ENCODE measurements at places on chromosomes 12 and 14.

DNA sequence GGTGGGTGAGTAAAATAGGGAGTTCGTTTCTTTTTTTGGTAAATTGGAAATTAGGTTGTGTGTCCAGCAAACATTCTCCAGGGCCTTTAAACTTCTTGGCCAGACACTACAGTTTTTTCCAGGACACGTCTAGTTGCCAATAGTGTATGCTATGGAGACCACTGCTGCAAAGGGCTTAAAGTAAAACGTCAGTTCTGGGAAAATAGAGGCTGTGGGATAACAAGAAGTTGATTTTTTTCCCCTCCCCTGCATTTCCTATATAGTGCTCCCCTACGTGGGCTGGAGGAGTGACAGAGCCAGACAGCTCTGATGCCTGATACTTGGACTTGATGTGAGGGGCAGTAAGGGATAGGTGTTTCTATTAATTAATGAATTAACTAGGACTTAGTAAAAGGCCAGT, 2.4 kb downstream of the ACVR1B start:
- DNase-seq, result peak; percentile 54

GRCh38 chr14:67071506-67071905, 117.7 kb upstream of the GARIN2 start:
- DNase-seq, result no peak

DNA sequence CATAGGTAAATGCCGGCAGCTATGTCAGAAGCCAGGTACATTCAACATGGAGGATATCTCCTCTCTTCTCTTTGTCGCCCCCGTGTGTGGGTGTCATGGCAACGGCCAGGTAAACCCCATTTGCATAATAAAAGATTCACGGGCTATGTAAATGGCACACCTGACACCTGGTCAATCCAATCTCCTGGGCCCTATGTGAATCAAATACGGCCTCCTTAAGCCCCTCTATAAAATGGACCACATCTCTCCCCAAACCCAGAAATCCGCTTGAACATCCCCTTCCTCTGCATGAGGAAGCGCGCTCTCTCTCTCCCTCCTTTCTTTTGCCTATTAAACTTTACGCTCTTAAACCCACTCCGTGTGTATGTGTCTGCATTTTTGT, 363.7 kb downstream of the SOX5 start:
- no peak for DNase-seq

DNA sequence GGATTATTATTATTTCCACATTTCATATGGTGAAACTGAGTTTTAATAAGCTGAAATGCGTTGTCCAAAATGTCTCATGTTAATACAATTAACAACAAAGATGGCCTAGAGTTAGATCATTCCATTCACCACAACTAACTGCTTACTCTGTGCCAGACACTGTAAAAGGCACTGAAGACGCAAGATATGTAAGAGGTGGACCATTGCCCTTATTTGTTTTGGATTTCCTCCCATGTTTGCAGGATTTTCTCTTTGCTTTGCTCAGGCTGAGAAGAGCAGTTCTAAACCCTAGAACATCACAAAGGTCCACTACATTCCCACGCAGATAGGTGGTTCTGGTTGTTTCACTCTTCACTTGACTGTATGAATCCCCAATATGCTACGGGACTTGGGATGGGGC, 324.4 kb upstream of the KITLG start:
- no peak for DNase-seq

DNA sequence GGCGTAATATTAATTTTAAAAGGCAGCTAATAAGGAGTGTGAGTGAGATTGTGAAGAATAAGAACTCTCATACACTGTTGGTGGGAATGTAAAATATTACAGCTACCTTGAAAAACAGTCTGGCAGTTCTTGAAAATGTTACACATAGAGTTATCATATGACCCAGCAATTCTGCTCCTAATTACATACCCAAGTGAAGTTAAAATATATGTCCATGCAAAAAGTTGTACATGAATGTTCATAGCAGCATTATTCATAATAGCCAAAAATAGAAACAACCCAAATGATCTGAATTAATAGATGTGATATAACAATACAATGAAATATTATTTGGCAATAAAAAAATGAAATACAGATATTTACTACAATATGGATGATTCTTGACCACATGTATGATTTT, 68.2 kb downstream of the RASSF8 start:
- DNase-seq, result no peak

All from suppressor macrophage treated with lipopolysaccharide for 1 hour (primary cell).